Tibial artery (tissue), 4 donors: ENCODE measurements at places on chromosomes 3 and 15.

DNA sequence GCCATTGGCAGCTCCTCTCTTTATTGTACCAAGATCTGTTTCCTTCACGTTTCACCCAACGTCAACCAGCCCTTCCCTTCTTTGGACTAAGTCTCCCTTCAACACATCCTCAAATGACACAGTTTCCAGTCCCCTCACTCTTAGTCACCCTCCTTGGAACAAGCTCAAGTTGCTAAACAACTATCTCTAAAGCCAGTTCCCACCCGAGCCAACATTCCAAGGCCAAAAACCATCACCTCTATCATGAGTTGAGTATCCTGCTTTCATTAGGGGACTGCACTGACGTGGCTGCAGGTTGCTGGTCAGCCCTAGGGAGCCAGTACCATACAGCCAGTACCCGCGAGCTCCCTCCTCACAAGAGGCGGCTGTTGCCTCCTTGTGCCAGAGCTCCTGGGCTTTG lies 73.8 kb downstream of the LIPC start:
- no peak for DNase-seq

DNA sequence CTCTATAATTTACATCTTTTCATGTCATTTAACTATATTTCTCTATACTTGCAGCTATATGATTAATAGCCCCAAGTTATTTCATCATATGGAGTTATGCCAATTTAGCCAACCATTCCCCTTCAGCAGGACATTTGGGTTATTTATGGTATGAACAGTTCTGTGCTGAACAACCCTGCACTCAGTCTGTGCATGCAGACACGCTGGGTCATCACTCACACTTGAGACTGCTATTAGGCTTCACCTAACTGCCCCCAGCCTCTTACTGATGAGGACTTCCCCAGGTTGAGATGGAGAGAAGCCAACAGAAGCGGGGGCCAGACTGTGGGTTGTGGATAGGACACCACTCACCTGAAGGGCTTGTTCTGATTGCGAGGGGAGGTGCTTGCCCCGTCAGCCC lies 7.3 kb downstream of the TADA3 start:
- no peak for DNase-seq

DNA sequence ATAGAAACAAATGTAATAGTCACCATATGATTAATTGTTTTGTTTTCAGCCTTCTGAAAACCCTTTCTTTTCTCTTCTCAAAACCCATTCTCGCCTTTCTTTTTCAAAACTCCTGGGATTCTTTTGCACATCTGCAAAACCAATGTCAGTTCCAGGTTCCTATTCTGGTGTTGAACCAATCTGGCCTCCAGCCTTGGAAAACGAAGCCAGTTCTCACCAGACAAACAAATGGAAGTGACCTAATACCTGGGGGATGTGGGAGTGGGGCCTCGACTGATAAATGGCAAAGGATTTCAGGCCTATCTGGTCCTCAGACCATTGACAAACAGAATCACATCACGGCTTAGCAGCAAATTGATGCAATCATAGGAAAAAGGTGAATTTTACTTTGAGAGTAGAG lies 73.0 kb downstream of the COL8A1 start:
- DNase-seq: no peak

DNA sequence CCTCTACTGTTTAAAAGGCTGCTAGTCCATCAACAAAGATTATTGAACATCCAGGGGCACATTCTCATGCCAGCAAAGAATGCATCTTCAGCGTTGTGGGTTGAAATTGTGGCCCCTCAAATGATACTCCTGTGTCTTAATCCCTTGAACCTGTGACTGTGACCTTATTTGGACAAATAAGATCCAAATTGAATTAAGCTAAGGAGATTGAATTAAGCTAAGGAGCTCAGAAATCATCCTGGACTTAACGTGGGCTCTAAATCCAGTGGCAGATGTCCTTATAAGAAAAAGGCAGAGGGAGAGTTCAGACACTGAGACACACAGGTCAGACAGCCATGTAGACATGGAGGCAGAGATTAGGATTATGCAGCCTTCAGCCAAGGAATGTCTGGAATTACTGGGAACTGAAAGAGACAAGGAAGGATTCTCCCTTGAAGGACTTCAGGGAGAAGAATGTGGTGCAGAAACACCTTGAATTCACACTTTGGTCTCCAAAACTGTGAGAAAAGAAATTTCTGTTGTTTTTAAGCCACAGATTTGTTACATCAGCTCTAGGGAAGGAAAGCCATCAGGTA lies 57.3 kb upstream of the SLC24A5 start:
- DNase-seq: no peak

- no peak for DNase-seq
Measured at GRCh38 chr15:95087253-95087609, 855.9 kb downstream of the MCTP2 start.

DNA sequence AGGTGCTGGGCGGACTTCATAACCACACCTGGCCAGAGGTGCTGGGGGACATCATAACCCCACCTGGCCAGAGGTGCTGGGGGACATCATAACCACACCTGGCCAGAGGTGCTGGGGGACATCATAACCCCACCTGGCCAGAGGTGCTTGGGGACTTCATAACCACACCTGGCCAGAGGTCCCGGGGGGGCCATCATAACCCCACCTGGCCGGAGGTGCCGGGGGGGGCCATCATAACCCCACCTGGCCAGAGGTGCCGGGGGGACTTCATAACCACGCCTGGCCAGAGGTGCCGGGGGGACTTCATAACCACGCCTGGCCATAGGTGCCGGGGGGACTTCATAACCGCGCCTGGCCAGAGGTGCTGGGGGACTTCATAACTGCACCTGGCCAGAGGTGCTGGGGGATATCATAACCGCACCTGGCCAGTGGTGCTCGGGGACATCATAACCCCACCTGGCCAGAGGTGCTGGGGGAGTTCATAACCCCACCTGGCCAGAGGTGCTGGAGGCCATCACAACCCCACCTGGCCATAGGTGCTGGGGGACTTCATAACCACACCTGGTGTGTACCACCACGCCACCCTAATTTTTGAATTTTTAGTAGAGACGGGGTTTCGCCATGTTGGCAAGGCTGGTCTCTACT lies 10.7 kb upstream of the TUBGCP5 start:
- DNase-seq: no peak

GRCh38 chr15:73305331-73306211 lies 63.2 kb downstream of the HCN4 start:
- no peak for DNase-seq

GRCh38 chr3:10563396-10563795 lies 58.0 kb upstream of the ATP2B2 start:
- no peak for DNase-seq

DNA sequence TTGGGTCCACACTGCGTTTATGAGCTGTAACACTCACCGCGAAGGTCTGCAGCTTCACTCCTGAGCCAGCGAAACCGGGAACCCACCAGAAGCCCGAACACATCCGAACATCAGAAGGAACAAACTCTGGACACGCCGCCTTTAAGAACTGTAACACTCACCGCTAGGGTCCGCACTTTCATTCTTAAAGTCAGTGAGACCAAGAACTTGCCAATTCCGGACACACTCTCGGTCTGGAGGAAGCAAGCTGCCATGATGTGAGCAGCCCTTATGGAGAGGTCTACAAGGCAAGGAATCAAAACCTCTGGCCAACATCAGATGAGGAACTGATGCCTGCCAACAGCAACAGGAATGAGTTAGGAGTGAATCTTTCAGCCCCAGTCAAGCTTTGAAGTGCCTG lies 62.9 kb downstream of the SLC28A2 start:
- DNase-seq: no peak

GRCh38 chr3:48065035-48065434 lies 48.8 kb upstream of the MAP4 start:
- DNase-seq: no peak

GRCh38 chr15:77698481-77698880 lies 65.8 kb upstream of the LINGO1 start:
- DNase-seq: no peak

DNA sequence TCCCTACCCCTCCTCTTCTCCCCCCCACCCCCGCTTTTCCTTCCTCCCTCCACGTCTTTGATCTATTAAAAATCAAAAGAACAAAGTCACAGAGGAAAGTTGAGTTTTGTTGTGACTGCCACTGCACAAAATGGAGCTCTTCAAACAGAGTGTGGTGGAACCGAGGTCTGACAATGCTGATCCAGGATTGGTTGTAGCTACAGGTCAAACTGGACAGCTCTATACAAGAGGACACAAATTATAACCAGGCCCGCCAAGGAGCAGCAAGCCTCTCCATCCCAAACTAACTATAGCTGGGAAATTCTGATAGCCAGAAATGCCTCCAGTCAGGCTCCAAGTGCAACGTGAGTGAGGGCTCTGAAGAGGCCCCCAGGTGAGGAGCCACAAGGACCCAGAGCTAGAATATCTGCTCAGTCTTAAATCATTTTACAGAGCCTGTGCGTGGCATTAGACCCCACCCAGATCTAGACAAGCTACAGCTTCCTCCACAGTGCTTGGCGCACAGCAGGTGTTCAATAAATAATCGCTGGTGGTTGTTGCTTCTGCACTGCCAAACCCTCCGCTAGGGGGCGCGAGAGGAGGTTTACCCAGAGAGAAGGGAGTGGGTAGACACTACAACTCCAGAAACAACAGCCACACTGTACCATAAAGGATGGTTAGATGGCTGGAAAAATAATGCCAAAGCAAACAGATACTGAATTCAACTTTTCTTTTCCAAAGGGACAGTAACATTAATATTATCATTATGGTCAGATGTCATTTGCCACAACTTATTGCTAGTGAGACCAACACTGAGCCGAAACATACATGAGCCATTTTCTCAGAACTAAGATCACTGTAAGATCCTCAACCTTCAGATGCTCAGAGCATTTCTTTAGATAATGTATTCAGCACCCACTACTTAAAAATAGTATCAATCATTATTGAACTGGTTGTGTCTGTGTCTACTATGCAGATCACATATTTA lies 44.6 kb downstream of the ZIC4 start:
- DNase-seq: no peak

DNA sequence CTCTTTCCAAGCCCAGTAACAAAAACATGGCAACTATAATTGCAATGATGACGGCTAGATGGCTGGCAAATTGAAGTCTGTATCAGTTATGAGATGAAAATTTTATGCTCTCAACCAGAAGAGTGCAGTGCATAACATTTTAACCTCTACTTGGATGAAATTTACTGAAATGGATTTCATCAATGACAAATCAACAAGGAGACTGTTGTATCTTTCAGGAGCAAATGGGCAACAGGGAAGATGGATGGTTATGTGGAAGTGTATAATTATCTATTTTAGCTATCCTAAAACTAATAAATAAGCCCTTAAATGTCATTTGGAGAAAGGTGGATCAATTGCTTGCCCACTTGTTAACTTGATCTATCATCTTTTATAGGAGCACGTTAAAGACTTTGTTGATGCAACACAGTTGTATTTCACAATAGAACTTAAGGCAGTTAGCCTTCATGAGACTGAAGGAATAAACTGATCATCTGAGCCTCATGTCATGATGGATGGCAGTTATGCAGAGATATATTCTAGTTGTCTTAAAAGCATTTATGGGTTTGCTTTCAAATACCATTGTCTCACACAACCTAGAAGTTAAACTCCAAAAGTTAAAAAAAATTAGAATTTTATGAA lies 315.1 kb upstream of the TBC1D5 start:
- no peak for DNase-seq

- no peak for DNase-seq
Measured at GRCh38 chr3:107643038-107643883, 120.5 kb downstream of the BBX start.

GRCh38 chr3:88879905-88880304 lies 227.5 kb upstream of the EPHA3 start:
- DNase-seq: no peak

DNA sequence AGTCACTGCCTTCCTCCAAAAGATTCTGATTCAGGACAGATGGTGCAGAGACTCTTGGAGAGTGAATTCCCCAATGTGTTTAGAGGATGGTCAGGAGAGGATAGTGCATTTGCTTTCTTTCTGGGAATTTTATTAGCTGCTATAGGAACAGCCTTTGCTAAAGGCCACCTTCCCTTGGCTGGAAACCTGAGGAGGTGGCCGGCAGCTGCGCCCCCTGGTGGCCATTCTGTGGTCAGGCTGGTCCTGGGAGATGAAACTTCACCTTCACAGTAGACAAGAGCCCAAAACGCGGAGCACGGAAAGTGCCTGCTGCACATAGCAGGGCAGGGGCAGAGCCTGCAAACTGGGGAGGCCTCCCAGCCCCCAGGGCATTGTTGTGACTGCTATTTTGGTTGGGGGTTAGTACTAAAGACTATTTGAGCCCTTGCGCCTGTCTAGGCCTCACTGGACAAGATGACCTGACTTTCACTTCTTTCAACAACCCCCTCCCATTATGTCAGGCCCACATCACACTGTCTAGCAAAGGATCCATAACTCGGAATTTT lies 34.3 kb downstream of the SEC22C start:
- DNase-seq: peak; percentile 78

GRCh38 chr15:89768071-89768500 lies 8.0 kb upstream of the MESP2 start:
- DNase-seq: peak; percentile 46

- no peak for DNase-seq
Measured at GRCh38 chr3:66052721-66053549, 14.2 kb upstream of the MAGI1 start.

DNA sequence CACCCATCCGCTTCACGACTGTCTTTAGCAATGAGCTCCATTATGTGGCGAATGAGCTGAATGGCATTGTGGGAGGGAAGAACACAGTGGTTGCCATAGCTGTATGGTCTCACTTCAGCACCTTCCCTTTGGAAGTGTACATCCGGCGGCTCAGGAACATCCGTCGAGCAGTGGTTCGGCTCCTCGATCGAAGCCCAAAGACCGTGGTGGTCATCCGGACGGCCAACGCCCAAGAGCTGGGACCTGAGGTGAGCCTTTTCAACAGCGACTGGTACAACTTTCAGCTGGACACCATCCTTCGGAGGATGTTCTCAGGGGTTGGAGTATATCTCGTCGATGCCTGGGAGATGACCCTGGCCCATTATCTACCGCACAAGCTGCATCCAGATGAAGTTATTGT lies 27.8 kb upstream of the NFKBIZ start:
- no peak for DNase-seq

GRCh38 chr15:100923076-100923475 lies 3.9 kb downstream of the LRRK1 start:
- no peak for DNase-seq

- peak; percentile 40 for DNase-seq
Measured at GRCh38 chr3:130609166-130609979, 92.4 kb downstream of the COL6A6 start.

DNA sequence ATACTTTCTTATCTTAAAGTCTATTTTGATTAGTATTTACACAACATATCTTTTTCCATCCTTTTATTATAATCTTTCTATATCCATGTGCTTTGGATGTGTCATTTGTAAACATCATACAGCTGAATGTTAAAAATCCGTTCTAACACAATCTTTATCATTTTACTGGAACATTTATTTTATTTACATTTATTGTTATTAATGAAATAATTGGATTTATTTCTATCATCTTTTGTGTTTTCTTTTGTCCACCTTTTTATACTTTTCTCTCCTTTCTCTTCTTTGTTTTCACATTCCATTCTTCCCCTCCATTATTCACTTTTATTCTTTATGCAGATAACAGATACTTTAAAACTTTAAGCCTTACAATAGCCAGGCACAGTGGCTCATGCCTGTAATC lies 34.7 kb upstream of the CTDSPL start:
- no peak for DNase-seq
